ENCODE measurements at places on chromosomes 16 and 17. TPM values are rescaled to one million over a fixed set of nuclear protein-coding genes. Genes with fewer than 3 reads are reported as not detected.

Gene SLC35G6
- not detected for total RNA-seq

Gene KRT25
- total RNA-seq: not detected

Gene ACAP1
- 7.4 TPM for total RNA-seq

Gene SEZ6
- not detected for total RNA-seq

Gene ASPHD1
- total RNA-seq: 10.6 TPM

Gene NPIPA3
- total RNA-seq: 0.46 TPM

Gene HBQ1
- total RNA-seq: not detected

Gene NPTX1
- total RNA-seq: 0.96 TPM

Gene GNAO1
- 2.5 TPM for total RNA-seq

Gene SCIMP
- total RNA-seq: 4.1 TPM

Gene GNGT2
- total RNA-seq: 2.8 TPM

Gene HCRT
- total RNA-seq: not detected

Gene C17orf113
- total RNA-seq: 0.09 TPM

Gene CAVIN1
- total RNA-seq: 566 TPM

Gene TEKT3
- total RNA-seq: 0.44 TPM

Gene KRTAP9-8
- not detected for total RNA-seq

Gene KRTAP17-1
- not detected for total RNA-seq

Gene IRX5
- not detected for total RNA-seq

Gene TNFRSF13B
- total RNA-seq: not detected

Gene KRT39
- not detected for total RNA-seq

Gene TBX21
- 4.6 TPM for total RNA-seq

Gene CORO7
- 21.1 TPM for total RNA-seq

Gene CRHR1
- total RNA-seq: not detected

Gene FADS6
- total RNA-seq: not detected

Gene DBNDD1
- total RNA-seq: 3.5 TPM

Gene SMARCD2
- 102 TPM for total RNA-seq

Gene PYDC1
- not detected for total RNA-seq

Gene LLGL2
- 5.8 TPM for total RNA-seq

Gene HEATR3
- total RNA-seq: 27.1 TPM

Gene SRL
- 0.84 TPM for total RNA-seq

Gene KREMEN2
- total RNA-seq: not detected

Gene KRT24
- total RNA-seq: not detected

Gene MT1A
- total RNA-seq: 88.4 TPM

Gene CCL4
- total RNA-seq: 8.6 TPM

Gene SHISA9
- total RNA-seq: not detected

Gene SMIM22
- not detected for total RNA-seq

Gene WFIKKN2
- not detected for total RNA-seq

Gene CDH16
- not detected for total RNA-seq

Gene ZG16
- not detected for total RNA-seq

Gene OR1F1
- total RNA-seq: not detected

Gene C16orf96
- 0.19 TPM for total RNA-seq

Gene CHP2
- total RNA-seq: not detected

Gene CLEC3A
- total RNA-seq: not detected

Gene KRT12
- not detected for total RNA-seq

Gene TP53TG3C
- not detected for total RNA-seq

Gene SLC9A5
- 0.82 TPM for total RNA-seq

Gene SLC16A6
- 7.3 TPM for total RNA-seq

Gene IRF8
- 41.6 TPM for total RNA-seq

Gene KCNJ12
- 1.5 TPM for total RNA-seq

Gene ENPP7
- total RNA-seq: not detected

Gene TERB1
- not detected for total RNA-seq

Gene KRT33B
- total RNA-seq: not detected

Gene CTRB2
- total RNA-seq: not detected

Gene CMC2
- total RNA-seq: 43.5 TPM

Gene CTRB1
- total RNA-seq: not detected

All from omental fat pad (tissue), 4 donors.